ENCODE measurements at places on chromosomes 12 and 14. TPM values are rescaled to one million over a fixed set of nuclear protein-coding genes. Genes with fewer than 3 reads are reported as not detected.

RPL10L gene
- not detected for total RNA-seq

PZP gene
- not detected for total RNA-seq

DNA sequence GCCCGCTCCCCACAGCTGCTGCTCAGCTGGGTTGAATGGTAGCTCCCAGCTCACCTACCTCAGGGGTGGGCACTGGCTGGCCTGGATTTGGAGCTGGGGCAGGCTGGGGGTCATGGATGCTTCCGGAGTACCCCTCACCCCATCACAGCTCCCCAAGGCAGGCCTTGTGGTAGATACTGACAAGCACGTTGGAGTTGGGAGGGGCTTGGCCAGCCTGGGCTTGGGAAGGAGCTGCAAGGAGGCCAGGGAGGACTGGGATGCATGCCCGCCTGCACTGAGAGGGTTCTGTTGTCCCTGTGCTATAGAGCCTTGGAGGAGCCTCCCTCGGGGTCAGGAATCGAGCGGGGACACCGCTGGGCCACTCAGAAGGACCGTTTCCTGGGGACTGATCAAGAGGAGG lies 14.2 kb downstream of the TMEM63C start:
- no peaks in the 10 kb centered on the region for H3K36me3 ChIP-seq
- no peak overlapping the region for H3K27ac ChIP-seq
- no peaks in the 10 kb centered on the region for H3K4me1 ChIP-seq
- DNase-seq: peak; percentile 23
- no peaks in the 10 kb centered on the region for H3K27me3 ChIP-seq

DNA sequence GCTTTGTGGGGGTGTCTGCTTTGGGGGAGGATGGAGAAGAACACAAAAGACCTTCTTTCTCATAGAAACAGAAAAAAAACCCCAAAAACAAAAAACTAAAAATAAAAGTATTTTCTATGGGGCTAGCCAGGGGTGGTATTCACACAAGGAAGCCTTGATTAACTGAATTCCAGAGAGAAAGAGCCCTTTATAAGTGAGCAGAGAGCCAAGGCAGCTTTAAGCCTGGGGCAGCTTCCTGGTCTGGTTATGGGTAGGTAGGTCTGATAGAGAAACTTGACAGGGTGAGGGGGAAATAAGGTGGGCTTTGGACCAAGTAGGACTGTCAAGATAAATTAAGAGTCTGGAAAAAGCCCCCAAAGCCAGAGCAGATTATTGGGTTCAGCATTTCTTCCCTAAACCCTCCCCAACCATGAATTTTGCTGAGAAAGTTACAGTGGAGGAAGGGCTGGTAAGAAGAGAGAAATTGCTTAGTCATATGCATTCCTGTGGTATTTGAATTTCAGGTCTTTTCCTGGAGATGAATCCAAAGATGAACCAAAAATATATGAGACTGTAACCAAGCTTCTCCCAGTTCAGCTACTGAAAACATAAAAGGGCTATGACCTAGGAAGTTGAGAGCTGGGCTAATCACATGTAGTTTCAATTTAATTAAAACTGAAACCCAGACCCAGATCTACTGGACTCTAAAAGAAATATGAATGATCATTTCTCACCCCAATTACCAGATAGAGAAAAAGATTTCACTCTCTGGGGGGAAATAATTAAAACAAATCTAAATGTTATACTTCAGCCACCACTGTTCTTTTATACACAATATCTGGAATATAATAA lies 144.8 kb downstream of the TBC1D30 start:
- no peak for DNase-seq
- no peaks in the 10 kb centered on the region for H3K27me3 ChIP-seq
- no peaks in the 10 kb centered on the region for H3K4me1 ChIP-seq

- peaks cover 2% of the 10 kb centered on the region for H3K36me3 ChIP-seq
- peaks cover 55% of the 10 kb centered on the region for H3K4me1 ChIP-seq
- H3K27ac ChIP-seq: no peak overlapping the region
- no peak overlapping the region for H3K4me3 ChIP-seq
- no peaks in the 10 kb centered on the region for H3K27me3 ChIP-seq
Observed at GRCh38 chr14:22811722-22812121, 3.5 kb downstream of the SLC7A7 start.

- H3K36me3 ChIP-seq: no peaks in the 10 kb centered on the region
- no peak overlapping the region for H3K4me3 ChIP-seq
- DNase-seq: no peak
- no peak overlapping the region for H3K27ac ChIP-seq
Observed at GRCh38 chr14:52824462-52824861, 33.1 kb upstream of the GNPNAT1 start.

GRCh38 chr12:89160716-89161123 lies 191.6 kb downstream of the DUSP6 start:
- no peaks in the 10 kb centered on the region for H3K27me3 ChIP-seq
- peaks cover 9% of the 10 kb centered on the region for H3K4me1 ChIP-seq
- no peak for DNase-seq

DNAH10 gene
- 0.45 TPM for total RNA-seq

GPR132 gene
- not detected for total RNA-seq

DNA sequence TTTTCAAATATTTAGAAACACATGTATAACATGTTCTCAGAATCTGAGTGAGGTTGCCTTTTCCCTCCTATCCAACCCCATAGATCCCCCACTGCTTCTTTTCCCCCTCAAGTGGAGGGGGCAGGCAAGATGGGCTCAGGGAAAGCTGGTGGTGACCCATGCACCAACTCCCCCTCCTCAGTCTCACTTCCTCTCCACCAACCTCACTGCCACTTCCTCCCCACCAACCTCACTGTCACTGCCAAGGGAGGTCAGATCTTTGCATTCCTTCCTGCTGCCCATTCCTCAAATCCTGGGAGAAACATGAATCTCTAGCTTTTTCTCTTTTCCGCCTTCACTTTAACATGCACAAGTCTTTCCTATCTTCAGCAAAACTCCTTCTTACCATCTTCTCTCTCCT lies 48.7 kb downstream of the SPTB start:
- no peaks in the 10 kb centered on the region for H3K36me3 ChIP-seq
- H3K4me1 ChIP-seq: no peaks in the 10 kb centered on the region
- H3K4me3 ChIP-seq: no peak overlapping the region

CLEC12A gene
- total RNA-seq: not detected

Measured in Caco-2 (cell line).